ENCODE measurements at places on chromosomes 4 and X.

DNA sequence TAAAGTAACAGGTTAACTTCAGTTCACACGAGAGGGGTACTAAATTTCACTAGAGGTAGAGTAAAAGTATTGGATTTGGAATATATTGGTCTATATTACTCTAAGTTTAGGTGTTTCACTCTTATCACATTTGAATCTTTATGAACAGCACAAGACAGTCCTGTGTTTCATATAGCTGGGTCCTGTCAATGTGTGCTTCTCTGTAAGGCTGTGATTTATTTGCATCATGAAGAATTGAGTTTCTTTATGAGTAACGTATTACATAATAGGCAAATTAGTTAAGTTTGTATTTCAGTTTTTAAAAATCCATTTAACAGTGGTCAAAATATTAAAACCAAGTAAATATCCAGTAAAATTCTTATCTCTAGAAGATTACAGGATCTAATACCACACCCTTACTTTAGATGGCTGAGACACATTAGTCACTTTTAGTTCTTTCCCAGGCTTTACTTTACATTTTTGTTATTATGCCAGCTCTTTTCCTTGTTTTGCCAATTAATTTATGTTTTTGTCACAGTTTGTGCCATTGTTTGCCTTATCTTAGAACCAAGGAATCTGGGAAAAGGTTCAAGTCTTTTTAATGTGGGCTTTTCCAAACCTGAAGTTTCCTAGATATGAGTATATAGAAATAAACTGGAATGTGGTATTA, 32.1 kb downstream of the NUDT6 start:
- DNase-seq: no peak

- no peak for DNase-seq
Observed at GRCh38 chr4:126209147-126209546, 894.4 kb downstream of the FAT4 start.

DNA sequence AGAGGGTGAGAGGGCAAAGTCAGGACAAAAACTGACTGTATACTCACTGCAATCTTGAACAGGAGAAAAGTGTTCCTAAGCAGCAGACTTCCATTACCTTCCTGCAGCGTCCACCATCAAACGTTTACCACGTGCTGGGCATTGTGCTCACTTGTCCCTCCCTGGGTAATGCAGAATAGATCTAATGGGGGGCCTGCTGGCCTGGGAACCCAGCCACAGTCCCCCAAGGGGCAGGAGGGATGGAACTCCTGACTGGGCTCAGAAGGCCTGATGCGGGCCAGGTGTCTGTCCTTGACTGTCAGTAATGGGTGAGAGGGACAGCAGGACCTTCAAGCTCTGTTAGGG, 37.6 kb upstream of the FAM156A start:
- no peak for DNase-seq

DNA sequence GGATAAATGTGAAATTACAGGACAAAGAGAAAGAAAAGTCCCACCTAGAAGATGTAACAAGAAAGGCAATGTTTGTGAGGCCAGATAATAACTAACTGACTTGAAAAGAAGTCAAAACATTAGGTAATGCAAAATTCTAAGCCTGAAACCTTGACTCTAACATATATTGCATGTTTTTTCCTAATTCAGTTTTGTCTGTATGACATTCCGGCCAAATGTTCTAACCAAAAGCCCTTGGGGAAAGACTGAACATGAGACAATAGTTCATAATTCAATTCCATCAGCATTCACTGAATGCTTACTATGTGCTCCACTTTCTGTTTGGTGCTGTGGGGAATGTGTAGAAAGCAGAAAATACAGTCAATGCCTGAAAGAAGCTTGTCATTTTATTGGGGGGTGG, 84.8 kb upstream of the PLAC1 start:
- DNase-seq: no peak

- DNase-seq: no peak
Observed at GRCh38 chrX:103773445-103773844, 3.2 kb upstream of the PLP1 start.

GRCh38 chr4:13940921-13941320, 313.4 kb upstream of the BOD1L1 start:
- DNase-seq: no peak

DNA sequence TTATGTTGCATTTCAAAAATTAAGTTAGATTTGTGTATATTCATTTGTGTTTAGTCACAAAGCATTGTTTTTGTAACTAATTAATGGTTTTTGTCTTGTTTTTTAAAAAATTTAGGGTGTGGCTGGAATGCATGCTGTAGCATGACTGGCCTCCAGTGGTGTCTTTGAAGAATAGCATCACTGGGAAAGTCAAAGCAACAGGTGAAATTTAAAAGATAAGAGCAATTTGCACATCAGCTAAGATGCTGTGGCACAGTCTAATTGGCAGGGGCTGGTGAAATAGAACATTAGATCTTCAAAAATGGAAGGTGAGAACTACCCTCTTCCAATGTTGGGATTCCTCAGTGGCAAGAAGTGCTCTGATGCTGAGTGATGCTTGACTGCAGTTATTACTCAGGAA, 45.3 kb downstream of the ANK2 start:
- DNase-seq: no peak

DNA sequence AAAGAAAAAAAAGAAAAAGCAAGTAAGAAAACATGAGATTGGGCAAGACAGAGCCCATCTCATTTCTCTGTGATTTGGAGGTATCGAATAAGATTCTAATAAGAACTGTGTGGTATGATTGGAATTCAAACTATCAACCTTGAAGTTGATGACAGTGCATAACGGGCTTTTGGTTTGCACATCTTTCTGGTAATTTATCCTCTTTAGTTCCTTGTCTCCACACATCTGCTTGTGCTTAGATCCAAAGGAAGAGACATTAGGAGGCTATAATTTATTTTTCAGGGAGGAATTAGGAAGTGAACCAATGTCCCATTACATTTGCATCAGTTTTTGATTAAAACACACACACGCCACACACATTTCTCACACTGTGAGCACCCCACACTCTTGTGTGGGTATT, 149.9 kb downstream of the ARSF start:
- no peak for DNase-seq

GRCh38 chr4:109730619-109731545, 1.0 kb upstream of the PLA2G12A start:
- no peak for DNase-seq

- DNase-seq: no peak
Observed at GRCh38 chrX:40158036-40158706, 60.4 kb upstream of the BCOR start.

- no peak for DNase-seq
Observed at GRCh38 chrX:106450405-106450804, 161.4 kb upstream of the RADX start.

DNA sequence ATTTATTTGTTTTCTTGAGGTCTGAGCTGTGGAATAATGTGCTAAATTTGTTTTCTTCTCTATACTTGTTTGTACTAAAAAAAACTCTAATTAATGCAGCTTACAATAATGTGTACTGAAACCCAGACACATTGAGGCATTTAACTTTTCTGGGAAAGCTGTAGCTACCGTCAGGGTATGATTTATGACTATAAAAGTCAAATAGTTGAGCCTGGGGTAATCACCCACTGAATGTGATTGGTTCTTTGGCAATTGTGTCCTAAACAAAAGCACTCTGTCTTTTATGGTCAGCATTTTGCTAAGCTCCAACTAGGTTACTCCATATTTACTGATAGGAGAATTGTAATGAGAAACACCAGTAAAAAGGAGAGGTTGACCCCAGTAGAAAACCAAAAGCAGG, 65.9 kb upstream of the CBLL2 start:
- no peak for DNase-seq

DNA sequence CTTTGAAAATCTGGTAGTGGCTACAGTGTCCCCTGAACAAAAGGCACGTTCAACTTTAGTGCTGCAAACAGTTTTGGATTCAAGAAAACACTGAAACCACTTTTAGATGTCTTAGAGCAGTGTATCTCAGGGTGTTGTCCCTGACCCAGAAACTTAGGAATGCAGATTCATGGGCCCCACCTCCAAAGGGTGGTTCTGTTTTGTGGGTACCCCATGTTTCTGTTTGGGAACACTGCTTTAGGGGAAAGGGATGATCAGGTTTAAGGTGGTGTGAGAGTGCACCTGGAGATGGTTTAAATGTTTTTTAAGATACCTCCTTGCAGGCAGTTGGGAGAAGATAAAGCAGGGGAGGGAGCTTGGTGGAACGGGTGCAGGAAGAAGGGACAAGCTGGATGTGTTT, 55.6 kb downstream of the JADE1 start:
- no peak for DNase-seq

- DNase-seq: no peak
Observed at GRCh38 chrX:18973527-18974192, 10.3 kb downstream of the PHKA2 start.

DNA sequence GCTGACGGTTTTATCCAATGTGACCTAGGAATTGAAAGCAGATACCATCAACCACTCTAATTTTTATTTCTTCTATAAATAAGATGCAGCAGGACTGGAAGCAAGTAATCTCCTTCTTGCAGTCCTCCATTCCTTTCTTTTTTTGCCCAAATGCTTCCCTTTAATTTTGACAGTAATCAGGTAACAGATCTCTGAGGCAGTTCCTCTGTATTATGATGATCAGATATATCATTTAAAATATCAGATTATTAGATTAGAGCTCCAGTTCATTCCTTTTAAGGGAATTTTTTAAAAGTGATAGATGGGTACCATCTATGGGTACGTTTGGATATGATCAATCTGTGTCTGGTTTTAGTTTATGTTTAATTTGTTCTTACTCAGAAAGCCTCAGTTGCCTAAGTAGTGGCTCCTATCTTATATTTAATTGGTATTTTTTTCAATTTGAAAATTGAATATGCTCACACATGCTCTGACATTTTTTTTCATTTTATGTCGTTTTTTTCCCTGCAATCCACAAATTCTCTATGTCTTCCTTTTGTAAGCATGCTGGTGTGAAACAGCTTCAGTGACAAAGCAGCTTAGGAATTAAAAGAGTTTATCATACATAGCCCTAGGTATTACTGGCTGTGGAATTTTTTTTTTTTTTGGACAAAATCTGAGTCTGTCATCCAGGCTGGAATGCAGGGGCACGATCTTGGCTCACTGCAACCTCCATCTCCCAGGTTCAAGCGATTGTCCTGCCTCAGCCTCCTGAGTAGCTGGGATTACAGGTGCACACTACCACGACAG, 73.7 kb upstream of the ANK2 start:
- no peak for DNase-seq

- no peak for DNase-seq
Observed at GRCh38 chr4:116501954-116502353, 583.4 kb downstream of the TRAM1L1 start.

GRCh38 chr4:126682250-126682649, 950.5 kb upstream of the INTU start:
- no peak for DNase-seq

- DNase-seq: no peak
Observed at GRCh38 chr4:67371615-67372014, 173.7 kb downstream of the CENPC start.
